Esophagus muscularis mucosa (tissue), 4 donors: ENCODE measurements at places on chromosomes 11 and 22. TPM values are rescaled to one million over a fixed set of nuclear protein-coding genes. Genes with fewer than 3 reads are reported as not detected.

The MPPED2 gene
- total RNA-seq: 4.0 TPM

The RBM7 gene
- 28.0 TPM for total RNA-seq

The EXPH5 gene
- 1.8 TPM for total RNA-seq

The OR52N5 gene
- 0.17 TPM for total RNA-seq

The KCNQ1 gene
- total RNA-seq: 3.5 TPM

The RTN4R gene
- total RNA-seq: 1.8 TPM

The SNX32 gene
- total RNA-seq: 0.42 TPM

The MAPK8IP1 gene
- total RNA-seq: 7.5 TPM

The GAL3ST3 gene
- total RNA-seq: 0.83 TPM

The MPEG1 gene
- 10.1 TPM for total RNA-seq

The SAA1 gene
- total RNA-seq: 1.2 TPM

The MB gene
- total RNA-seq: 3.0 TPM

The LSP1 gene
- 34.5 TPM for total RNA-seq

The MISFA gene
- 7.1 TPM for total RNA-seq

The SLC17A6 gene
- not detected for total RNA-seq

DNA sequence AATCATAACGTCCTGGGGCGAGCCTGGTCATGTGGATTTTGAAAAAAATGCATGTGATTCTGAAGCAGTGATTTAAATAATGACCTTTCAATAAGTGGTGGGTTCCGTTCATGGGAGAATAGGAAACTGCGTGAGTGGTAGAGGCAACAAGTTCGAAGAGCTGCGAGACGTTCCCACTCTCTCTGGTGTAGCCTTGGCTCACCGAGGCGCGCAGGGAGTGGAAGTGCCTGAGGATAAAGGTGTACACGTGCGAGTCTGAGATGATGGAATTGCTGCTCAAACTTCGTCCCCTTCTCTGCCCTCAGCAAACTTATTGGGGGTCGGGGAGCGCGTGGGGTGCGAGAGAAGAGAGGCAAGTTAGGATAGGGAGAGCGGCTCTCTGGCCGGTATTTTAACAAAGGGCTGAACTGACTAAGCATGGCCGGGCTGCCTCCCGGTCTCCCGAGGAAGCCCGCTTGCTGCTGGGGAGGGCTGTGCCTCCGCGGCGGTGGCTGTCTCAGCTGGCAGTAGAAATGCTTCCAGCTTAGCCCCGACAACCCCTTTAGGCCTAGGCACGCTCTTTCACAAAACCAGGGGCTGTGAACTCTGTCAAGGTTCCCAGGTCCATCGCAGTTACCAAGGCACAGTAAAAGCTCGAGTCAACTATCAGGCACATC lies 875 bp upstream of the STT3A start:
- no peak for DNase-seq

DNA sequence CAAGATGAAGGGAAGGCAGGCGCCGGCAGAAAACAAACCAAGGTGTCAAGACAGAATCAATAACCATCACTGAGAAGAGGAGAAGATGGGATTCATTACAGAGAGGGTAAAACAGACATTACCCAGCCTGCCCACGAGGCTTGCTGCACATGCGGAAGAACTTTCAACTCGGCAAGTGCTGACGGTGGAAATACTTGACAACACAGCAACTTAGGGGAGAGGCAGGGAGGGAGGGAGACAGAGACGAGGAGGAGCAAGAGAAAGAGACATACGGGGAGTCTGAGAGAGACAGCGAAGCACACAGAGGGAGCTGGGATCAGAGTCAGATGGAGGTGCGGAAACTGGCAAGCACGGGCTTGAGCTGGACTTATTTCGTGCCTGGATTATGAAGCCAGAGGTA lies 129.3 kb upstream of the NECTIN1 start:
- no peak for DNase-seq

DNA sequence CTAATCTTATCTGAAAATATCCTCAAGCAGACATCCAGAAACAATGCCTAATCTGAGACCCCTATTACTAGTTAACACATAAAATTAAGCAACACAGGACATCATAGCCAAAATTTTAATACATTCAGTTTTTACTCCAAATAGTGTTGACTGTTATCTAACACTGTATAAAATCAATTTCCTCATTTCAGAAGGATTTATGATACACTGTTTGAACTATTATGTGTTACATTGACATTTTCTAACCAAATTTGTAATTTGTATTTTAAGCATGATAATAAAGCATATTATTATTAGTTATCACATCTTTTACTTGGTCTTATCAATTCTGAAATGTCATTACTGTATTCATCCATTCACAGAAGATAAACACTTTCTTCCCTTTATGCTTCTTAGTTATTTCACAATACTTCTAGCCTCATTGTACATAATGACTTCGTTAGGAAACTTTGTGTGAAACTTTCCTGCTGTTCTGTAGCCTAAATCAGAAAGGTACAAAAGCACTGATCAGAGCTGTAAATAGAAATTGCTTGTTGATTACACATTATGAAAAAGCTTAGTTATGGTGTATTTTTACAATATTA lies 1248.9 kb downstream of the JRKL start:
- no peak for DNase-seq

GRCh38 chr11:58998480-58999290 lies 59.4 kb downstream of the GLYATL1 start:
- DNase-seq: no peak

- no peak for DNase-seq
Measured at GRCh38 chr11:31243706-31244105, 125.8 kb downstream of the DCDC1 start.

- DNase-seq: no peak
Measured at GRCh38 chr11:108223348-108224149, 682 bp downstream of the ATM start.

- no peak for DNase-seq
Measured at GRCh38 chr11:96986516-96986915, 596.7 kb downstream of the JRKL start.

- DNase-seq: no peak
Measured at GRCh38 chr22:30216710-30217109, 29.8 kb downstream of the LIF start.

DNA sequence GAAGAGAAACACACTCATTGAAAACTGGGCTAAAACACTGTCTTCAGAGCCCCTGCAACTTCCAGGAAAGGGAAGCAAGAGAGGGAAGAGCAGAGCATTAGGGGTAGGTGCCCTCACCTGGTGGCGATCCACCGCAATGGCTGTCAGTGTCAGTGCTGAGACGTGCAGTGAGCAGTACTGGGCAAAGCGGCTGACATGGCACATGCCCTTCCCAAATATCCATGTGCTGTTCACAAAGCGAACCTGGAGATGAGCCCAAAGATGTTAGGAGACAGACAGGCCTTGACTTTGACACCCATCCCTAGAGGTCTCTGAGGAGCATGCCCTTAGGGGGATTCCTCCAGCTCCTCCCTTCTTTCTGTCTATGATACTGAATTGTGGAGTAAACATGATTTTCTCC lies 4.9 kb downstream of the GPR83 start:
- DNase-seq: no peak

DNA sequence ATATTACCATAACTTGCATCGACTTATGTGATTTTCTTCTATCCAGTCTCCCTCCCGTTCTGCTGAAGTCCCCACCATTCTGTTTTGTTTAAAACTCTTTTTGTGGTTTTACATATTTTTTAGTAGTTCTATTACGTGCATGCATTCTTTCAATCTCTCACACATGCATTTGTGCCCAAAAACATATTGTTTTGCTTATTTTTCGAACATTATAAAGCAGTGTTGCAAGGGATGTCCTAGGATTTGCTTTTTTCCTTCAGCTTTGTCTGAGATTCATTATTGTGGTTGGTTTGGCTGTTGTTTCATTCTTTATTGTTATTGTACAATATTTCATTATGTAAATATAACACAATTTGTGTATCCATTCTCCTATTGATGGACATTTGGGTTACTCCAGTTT lies 235.7 kb downstream of the DYNC2H1 start:
- no peak for DNase-seq

DNA sequence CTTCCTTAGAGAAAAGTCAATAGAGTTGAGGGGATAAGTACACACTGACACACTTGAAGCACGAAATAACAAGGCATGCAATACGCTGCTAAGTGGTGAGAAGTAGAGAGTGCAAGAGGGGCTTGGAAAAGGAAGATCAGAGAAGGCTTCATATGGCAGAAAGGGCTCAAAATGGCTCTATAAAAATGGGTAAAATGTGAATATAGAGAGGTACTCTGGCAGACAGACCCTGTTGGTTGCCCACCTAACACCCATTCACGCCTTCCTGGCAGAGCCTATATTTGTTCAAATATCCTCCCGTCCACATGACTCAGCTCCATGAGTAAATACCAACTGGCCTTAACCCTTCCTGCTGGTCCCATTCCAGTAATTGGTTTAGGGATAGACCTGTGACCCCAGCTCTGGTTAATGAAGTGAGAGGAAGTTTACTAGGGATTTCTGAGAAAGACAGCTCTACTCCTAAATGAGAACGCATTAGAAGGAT lies 38.9 kb upstream of the CCDC34 start:
- DNase-seq: no peak

- DNase-seq: no peak
Measured at GRCh38 chr11:24934733-24935439, 438.0 kb downstream of the LUZP2 start.

DNA sequence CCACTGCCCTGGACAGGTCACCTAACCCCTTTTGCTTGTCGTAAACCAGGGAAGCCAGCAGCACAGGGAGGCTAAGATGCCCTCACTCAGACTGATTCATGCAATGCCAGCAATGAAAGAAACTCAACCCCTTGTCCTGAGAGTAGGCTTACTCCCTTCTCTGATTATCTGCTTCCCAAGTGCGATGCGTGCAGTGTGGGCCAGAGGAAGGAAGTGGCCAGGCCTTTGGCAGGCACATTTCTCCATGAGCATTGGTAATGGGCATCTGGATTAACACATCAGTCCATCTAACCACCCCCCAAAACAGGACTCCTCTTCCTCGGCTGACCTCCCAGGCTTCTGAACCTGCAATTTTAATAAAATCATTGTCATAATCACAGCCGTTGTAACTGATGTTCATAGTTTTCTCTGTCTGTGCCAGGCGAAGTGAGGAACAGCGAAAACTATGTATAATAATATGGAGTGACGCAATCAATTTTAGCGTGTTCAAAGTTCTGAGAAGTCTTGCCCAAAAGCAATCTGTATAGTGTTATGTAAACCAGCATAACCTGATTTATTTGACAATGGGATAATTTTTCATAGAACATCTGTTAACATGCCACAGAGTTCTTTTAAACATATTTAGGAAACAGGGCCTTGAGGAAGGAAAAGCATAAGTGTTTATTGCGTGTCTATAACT lies 33.9 kb downstream of the TST start:
- no peak for DNase-seq

GRCh38 chr11:62930157-62930556 lies 9.0 kb upstream of the CHRM1 start:
- no peak for DNase-seq

- no peak for DNase-seq
Measured at GRCh38 chr11:100876815-100877520, 189.9 kb downstream of the ARHGAP42 start.

- DNase-seq: no peak
Measured at GRCh38 chr22:37178350-37179125, 9.5 kb downstream of the C1QTNF6 start.

- DNase-seq: no peak
Measured at GRCh38 chr22:29385748-29386147, 2.6 kb downstream of the AP1B1 start.

- no peak for DNase-seq
Measured at GRCh38 chr11:115606498-115607220, 102.4 kb upstream of the CADM1 start.

- DNase-seq: no peak
Measured at GRCh38 chr11:18615628-18616392, 16.2 kb downstream of the MISFA start.

DNA sequence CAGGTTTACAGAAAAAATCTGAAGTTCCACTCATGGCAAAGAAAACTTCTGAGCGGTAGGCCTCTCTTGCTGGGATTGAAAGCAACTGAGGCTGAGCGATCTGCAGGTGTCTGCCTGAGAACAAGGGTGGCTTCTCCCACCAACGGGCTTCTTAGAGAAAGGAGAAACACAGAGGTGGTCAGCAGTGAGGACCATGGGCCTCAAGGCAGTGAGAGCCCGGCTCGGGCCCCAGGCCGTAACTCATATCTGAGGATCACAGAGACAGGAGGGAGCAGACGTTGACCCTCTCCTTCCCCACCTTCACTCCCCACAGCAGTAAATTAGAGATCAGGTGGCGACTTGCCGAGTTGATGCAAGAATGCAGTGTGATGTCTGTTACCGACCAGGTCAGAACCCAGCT lies 50.9 kb upstream of the RTL6 start:
- no peak for DNase-seq

GRCh38 chr22:40147388-40148176 lies 30.1 kb upstream of the TNRC6B start:
- peak; percentile 17 for DNase-seq

GRCh38 chr11:77057938-77058474 lies 8.8 kb upstream of the CAPN5 start:
- DNase-seq: no peak

- no peak for DNase-seq
Measured at GRCh38 chr11:127564810-127565209, 564.2 kb upstream of the KIRREL3 start.

DNA sequence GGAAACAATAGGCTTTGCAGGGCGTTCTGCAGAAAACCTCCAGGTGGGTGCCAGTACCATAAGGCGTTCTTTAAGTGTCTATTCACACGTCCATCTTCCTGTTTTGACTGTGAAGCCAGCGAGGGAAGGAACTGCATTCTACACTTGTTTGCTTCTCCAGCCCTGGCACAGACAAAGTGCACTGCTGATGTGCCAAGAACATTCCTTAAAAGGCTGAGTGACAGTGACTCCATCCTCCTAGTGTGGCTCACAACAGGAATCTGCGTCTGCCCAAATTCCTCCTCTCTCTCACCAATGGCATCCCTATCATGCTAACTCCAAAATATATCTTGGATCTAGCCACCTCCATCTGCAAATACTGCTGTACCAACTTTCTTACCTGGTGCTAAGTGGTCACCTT lies 407.4 kb upstream of the SYN3 start:
- no peak for DNase-seq

DNA sequence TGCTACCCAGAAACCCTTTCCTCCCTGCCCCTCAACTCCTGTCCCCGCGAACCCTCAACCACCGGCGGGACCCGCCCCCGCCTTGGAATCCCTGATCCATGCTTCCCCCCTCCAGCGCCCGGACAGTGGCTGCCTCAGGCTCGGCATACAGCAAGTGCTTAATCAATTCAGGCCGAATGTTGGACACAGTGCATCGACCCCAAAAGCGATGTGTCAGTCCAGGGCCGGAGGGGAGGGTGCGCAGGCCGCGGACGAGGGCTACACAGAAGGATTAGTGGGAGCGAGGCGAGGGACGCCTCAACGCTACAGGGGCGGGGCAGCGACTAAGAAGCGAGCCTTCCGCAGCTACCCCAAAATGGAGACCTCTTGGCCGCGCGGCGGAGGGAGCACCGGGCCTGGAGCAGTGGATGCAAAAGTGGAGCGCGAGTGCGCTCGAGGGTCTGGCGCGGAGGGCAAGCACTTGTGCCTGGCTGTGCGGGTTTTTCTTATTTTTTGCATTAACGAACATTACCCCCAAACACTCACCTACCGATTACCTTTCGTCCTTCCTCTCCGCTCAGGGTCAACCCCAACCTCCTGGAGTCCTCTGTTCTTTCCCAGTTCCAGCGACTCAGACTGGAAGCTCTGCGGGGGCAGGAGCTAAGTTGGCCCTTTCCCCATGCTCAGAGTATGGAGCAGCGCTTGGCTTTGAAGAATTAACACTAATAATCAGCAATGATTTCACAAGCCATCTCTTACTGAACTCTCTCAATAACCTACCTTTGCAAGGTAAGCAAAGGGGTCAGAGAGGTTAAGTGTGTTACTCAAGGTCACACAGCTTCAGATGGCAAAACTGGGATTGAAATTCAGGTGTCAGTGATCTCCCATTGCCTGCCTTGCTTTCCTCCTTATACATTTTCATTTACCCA lies 30.0 kb upstream of the WNT11 start:
- DNase-seq: no peak

GRCh38 chr11:95674657-95675358 lies 114.8 kb downstream of the FAM76B start:
- no peak for DNase-seq
